ENCODE measurements at places on chromosomes 11 and 22. TPM values are rescaled to one million over a fixed set of nuclear protein-coding genes. Genes with fewer than 3 reads are reported as not detected.

The APLNR gene
- not detected for total RNA-seq

The SHANK3 gene
- 0.04 TPM for total RNA-seq

The MS4A1 gene
- total RNA-seq, result not detected

The SYT7 gene
- total RNA-seq, result not detected

The ACRV1 gene
- total RNA-seq, result not detected

The MISFA gene
- 1.9 TPM for total RNA-seq

The TOMT gene
- total RNA-seq, result not detected

The HPX gene
- 0.35 TPM for total RNA-seq

Data from activated CD4-positive, alpha-beta T cell treated with anti-CD3 and anti-CD28 coated beads, Interleukin-2, amount 10 ng/mL, durations not matched to agents 7 days and 5 days (primary cell).